ENCODE measurements at places on chromosomes 6 and 20.
A peak's percentile ranks its signal among the peaks of the same experiment; 100 is the strongest.

- DNase-seq, result no peak
Measured at GRCh38 chr20:38776363-38776762, 28.1 kb downstream of the ACTR5 start.

- DNase-seq, result no peak
Measured at GRCh38 chr6:89290401-89291155, 24.5 kb downstream of the GABRR2 start.

GRCh38 chr6:4774715-4775493 lies 1.3 kb upstream of the CDYL start:
- DNase-seq, result no peak

DNA sequence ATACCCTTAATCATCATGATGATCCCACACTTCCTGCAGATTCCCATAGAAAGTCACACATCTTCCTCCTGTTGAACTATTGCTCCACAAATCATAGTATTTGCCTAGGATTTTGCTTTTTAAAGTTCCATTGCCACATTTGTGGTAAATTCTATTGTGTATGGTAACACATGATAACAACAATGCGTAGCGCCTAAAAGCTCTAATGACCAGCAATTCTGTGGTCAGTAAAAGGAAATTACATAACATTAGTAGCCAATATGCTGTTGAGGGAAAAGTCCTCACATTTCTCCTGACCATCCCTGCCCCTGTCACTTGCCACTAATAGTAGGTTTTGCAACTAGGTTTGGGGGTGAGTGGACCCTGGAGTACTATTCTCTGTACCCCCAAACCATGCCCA lies 31.8 kb upstream of the PDE7B start:
- DNase-seq, result no peak

DNA sequence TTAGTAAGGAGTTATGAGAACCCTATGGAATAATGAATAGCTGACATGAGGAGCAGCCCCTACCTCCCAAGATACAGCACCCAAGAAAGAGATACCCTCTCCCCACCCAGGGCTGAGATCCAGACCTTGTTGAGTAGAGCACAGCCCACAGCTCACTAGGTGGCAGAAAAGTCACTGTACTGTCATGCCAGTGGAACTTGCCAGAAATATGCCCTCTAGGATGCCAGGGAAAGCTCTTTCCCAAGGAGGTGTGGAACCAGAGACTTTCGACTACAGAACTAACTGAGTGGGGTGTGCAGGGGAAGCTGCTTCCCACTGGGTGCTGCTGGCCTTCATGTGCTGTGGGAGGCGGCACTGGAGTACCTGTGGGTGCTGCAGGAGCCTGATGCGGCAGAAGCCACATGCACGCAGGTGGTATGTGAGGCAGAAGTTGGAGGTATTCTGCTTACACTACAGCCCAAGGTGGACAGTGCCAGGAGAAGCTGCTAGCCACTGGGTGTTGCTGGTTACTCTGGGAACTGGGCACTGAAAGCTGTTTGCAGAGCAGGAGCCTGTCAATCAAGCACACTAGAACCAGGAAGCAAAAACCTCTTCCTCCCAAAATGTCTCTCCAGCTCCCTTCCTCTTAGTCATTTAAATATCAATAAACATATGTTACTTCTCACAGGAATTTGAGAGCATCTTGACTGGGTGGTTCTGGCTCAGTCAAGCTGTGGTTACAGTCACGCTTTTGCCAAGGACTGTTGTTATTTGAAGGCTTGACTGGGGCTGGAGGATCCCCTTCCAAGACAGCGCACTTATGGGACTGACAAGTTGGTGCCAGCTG lies 17.8 kb downstream of the ARMC12 start:
- no peak for DNase-seq

DNA sequence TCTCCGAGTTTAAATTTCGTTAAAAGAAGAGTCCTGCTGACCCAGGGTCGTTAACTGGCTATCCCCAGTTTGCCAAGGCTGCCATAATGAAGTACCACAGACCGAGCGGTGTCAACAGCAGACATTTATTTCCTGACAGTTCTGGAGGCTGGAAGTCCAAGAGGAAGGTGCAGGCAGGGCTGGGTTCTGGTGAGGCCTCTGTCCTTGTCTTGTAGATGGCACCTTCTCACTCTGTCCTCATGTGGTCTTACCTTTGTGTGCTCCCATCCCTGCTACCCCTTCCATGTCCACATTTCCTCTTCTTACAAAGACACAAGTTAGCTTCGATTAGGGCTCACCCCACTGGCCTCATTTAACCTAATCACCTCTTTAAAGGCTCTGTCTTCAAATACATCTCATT lies 29.8 kb upstream of the EEF1E1 start:
- DNase-seq, result no peak

DNA sequence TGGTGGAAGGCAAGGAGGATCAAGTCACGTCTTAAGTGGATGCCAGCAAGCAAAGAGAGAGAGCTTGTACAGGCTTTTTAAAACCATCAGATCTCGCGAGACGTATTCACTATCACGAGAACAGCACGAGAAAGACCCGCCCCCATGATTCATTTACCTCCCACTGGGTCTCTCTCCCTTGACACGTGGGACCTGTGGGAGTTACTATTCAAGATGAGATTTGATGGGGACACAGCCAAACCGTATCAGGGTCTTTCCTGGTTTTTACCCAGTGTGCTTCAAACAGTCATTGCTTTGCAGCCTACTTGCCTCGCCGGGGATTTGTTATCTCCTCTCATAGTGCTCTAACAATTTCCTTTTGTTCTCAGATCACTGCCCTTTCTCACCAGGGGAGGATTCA lies 108.2 kb downstream of the UST start:
- no peak for DNase-seq

GRCh38 chr6:42372699-42373098 lies 79.0 kb downstream of the TRERF1 start:
- no peak for DNase-seq

GRCh38 chr6:108168501-108169463 lies 3.0 kb downstream of the NR2E1 start:
- no peak for DNase-seq

GRCh38 chr6:57173886-57174510 lies 1.9 kb downstream of the BAG2 start:
- DNase-seq, result peak; percentile 70

- peak; percentile 85 for DNase-seq
Measured at GRCh38 chr6:129500958-129501739, 208.8 kb downstream of the ARHGAP18 start.

- no peak for DNase-seq
Measured at GRCh38 chr6:30719356-30719755, 796 bp upstream of the TUBB start.

DNA sequence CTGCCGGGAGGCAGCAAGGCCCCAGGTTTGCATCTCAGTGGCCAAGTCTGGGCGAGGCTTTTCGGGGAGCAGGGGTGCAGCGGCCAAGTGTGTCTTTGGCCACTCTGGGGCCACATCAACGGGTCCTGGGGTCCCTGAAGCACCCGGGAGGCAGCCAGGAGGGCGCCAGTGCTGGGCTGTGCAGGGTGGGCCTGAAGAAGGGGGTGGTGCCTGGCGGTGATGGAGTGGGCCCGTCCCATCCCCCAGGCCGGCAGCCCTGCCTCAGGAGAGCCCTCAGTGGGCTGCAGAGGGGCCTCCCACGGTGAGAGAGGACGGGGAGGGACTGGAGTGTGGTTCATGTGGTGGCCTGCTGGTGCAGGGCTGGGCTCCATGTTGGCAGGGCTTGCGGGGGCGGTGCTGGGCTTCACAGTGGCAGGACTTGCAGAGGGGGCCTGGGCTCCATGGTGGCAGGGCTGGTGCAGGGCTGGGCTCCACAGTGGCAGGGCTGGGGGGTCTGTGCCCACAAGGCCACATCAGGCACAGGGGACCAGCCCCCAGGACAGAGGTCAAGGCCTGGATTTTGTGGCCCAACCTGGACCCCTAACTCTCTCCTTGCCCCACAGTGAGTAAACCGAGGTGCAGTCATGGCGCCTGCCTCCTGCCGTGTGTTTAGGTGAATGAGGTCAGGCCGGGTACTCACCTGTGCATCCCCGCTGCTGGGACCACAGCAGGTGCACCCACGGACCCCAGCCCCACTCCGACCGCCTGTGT lies 10.5 kb upstream of the BHLHE23 start:
- no peak for DNase-seq

DNA sequence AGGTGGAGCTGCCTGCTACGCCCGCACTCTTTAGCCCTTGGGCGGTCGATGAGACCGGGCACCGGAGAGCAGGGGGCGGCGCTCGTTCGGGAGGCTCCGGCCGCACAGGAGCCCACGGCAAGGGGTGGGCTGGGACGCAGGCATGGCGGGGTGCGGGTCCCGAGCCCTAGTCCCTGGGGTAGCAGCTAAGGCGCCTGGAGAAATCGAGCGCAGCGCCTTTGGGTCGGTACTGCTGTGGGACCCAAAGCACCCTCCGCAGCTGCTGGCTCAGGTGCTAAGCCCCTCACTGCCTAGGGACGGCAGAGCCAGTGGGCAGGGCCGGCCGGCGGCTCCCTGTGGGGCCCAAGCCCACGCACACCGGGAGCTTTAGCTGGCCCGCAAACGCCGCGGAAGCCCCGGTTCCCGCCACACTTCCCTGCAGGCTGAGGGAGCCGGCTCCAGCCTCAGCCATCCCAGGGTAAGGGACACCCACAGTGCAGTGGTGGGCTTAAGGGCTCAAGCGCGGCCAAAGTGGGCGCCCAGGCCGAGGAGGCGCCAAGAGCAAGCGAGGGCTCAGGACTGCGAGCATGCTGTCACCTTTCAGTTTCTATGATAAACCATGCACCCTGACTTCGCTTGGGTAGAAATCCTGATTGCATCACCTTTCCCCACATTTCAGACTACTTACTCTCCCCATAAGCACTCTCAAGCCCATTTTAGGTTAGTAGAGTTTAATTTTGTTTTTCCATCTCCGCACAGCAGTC lies 52.0 kb downstream of the MYLIP start:
- no peak for DNase-seq

GRCh38 chr6:157806131-157806855 lies 16.8 kb upstream of the SNX9 start:
- no peak for DNase-seq

Data from stromal cell of bone marrow (primary cell).